Stomach (tissue), 19 donors: ENCODE measurements at places on chromosomes 5 and 9. TPM values are rescaled to one million over a fixed set of nuclear protein-coding genes. Genes with fewer than 3 reads are reported as not detected.

The ALDOB gene
- polyA plus RNA-seq = 13.0 TPM

The NIPAL4 gene
- 0.19 TPM for polyA plus RNA-seq

The FAM221B gene
- 0.10 TPM for polyA plus RNA-seq

The SLC1A1 gene
- 1.4 TPM for polyA plus RNA-seq

The NDOR1 gene
- 4.6 TPM for polyA plus RNA-seq

The SNCAIP gene
- polyA plus RNA-seq = 2.0 TPM

The FOXD4L6 gene
- polyA plus RNA-seq = not detected

The SPATA31A3 gene
- polyA plus RNA-seq = not detected

The CD180 gene
- 0.15 TPM for polyA plus RNA-seq

The UTP15 gene
- polyA plus RNA-seq = 3.5 TPM

The GABRA1 gene
- polyA plus RNA-seq = 0.05 TPM

The CER1 gene
- polyA plus RNA-seq = not detected

The HMMR gene
- 2.9 TPM for polyA plus RNA-seq

The NUP188 gene
- 10.1 TPM for polyA plus RNA-seq

The GLDC gene
- polyA plus RNA-seq = 3.7 TPM

The ANKRD31 gene
- 0.08 TPM for polyA plus RNA-seq

The FBXW11 gene
- polyA plus RNA-seq = 29.3 TPM

The BTNL3 gene
- 0.31 TPM for polyA plus RNA-seq

The DIPK1B gene
- polyA plus RNA-seq = 4.0 TPM

The CCDC171 gene
- polyA plus RNA-seq = 1.2 TPM

The MED10 gene
- 34.2 TPM for polyA plus RNA-seq

The PCDHB5 gene
- polyA plus RNA-seq = not detected

The PCDHB13 gene
- 0.28 TPM for polyA plus RNA-seq

The FLT4 gene
- 0.93 TPM for polyA plus RNA-seq

The IRGM gene
- not detected for polyA plus RNA-seq

The EIF4EBP3 gene
- polyA plus RNA-seq = 80.2 TPM

The PAEP gene
- polyA plus RNA-seq = not detected

The INSL6 gene
- polyA plus RNA-seq = not detected

The ACOT12 gene
- polyA plus RNA-seq = not detected

The CDH18 gene
- polyA plus RNA-seq = not detected
